ENCODE measurements at places on chromosomes 3 and 15.

DNA sequence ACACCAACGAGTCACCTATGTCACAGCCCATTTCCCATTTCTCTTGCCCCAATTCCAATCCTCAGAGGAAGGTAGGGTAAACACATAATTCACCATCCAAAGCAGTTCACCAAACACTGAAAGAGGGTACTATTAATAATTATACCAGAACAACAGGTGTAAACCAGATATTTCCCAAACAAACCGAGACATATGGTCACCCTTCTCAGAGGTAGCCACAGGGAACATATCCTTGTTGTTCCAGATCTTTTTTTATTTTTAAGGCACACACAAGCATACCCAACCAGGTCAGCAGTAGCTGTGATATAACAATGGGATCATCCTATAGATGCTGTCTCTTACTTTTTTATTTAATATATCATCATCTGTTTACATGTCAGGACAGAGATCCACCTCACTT is 24.7 kb downstream of the MAGI1 start:
- DNase-seq, result no peak

GRCh38 chr3:125037498-125038150 is 18.2 kb downstream of the HEG1 start:
- DNase-seq, result no peak

DNA sequence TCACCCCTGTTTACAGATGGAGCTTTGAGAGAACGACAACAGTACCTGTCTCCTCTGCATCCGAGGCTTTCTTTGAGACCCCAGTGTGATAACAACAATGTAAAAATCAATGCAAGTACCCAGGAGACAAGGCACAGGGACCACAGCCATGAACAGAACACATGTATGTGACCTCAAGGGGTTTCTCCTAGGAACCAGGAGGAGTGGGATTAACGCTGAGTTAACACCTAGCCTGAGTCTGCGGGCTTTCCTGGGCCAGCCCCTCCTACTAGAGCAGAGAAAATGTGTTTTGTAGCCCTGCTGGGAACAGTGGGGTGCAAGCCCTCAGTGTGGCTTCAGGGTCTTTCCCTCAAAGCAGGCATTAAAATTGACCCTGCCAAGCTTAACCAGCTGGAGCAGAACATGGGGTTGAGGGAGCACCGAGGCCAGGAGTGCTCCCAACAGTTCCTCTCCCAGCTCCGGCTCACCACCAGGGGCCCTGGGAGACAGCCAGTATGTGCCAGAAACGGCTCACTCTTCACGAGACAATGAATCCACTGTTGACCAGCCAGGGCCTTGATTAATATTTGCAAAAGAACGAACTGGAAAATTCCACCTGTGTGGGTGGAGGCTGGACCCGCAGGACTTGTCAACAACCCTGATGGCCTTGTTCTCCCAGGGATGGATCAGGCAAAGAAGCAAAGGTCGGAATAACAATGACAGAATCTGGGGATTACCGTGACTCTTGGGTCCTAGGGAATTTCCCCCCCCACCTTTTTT is 3.6 kb downstream of the CHDH start:
- no peak for DNase-seq

DNA sequence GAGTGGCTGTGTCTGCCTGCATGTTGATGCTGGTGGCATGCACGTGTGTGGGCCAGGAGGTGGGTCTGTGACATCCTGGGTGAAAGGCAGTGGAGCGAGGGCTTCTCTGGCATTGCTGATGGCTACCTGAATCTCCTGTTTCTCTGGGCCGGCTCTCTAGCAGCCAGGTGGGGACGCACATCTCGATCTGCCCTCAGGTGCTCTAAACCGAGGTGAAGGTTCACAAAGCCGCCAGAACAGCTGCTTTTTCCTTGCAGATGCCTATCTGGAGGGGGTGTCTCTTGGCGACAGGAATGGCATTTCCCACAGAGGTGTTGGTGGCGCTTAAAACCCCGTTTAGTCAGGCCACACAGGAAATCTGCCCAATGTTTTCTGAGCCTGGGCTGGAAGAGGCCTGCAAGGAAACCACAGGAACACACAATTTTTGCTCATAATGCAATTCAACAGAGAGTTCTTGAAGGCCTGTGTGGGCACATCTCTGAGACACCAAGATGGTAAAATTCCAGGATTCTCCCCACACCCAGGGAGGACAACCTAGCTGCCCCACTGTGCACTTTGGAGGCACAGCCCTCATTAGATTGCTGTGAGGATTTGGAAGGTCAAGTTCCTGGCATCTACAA is 11.9 kb downstream of the TMEM158 start:
- DNase-seq, result no peak

DNA sequence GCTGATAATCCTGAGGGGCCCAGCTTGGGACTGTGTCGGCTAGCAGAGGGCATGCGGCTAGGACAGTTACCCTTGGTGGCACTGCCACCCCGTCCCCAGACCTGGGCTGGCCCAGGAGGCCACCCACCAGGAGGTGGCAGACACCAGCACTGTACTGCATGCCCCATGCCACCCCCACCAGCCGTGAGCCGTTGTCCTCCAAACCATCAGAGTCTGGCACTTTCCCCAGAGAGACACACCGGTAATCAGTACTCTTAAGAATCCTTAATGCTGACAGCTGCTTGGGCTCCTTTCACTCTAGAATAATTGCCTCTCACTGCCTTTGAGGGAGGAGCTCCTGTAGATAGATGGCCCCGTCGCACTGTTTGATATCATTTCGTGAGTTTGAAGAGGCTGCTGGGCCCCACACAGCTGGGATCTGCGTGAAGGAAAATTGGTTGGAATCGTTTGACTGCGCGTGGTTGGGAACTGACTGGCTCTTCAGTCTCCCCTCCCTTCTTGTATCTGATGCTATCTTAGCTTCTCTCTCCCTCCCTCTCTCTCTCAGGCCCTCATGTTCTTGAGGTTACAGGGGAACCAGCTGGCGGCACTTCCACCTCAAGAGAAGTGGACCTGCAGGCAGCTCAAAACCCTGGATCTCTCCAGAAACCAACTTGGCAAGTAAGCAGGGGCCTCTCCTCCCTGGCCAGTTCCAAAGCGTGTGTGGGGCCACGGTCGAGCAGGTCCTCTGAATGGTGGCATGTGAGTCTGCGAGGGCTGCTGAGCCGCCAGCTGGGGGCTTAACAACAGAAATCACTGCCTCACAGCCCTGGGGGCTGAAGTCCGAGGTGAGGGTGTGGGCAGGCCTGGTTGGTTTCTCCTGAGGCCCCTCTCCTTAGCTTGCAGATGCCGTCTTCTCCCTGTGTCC is 94.9 kb downstream of the LRRK1 start:
- DNase-seq, result no peak

DNA sequence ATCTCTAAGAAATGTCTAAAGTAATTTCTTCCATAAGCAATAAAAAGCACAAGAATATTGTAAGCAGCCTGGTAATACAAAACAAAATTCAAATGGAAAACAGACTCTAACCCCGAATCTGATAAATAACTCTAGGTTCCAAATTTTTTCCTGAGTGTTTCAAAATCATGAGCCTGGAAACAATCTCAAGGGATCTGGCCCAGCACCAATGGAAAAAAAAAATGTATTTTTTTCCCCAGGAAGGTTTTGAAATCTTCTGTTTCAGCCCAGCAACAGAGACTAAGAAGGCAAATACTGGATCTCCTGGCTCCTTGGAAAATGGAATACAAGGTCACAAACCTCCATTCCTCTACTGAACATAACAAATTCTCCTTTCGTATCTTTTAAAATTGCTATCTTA is 13.0 kb downstream of the TBC1D2B start:
- DNase-seq, result no peak

- DNase-seq, result no peak
These were observed 87.8 kb upstream of the UBE2E2 start for GRCh38 chr3:23115171-23115877.

DNA sequence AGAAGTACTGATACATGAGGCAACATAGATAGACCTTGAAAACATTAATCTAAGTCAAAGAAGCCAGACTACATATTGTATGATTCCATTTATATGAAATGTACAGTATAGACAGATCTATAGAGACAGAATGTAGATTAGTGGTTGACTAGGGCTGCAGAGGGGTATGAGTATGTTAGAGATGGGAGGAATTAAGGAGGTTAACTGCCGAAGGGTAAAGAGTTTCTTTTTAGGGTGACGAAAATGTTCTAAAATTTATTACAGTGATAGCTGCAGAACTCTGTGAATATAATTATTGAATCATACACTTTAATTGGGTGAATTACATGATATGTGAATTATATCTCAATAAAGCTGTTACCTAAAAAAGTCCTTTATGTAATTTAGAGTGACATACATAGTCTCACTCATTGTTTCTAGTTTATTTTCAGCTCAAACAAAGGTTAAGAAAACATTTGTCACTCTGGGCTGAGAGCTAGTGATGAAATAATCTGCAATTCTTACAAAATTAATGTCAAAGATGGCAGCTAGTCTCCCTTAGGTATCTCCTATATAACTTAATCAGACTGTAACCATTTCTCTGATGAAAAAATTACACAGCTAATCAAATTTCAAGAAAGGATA is 61.4 kb downstream of the DENND4A start:
- DNase-seq, result no peak

DNA sequence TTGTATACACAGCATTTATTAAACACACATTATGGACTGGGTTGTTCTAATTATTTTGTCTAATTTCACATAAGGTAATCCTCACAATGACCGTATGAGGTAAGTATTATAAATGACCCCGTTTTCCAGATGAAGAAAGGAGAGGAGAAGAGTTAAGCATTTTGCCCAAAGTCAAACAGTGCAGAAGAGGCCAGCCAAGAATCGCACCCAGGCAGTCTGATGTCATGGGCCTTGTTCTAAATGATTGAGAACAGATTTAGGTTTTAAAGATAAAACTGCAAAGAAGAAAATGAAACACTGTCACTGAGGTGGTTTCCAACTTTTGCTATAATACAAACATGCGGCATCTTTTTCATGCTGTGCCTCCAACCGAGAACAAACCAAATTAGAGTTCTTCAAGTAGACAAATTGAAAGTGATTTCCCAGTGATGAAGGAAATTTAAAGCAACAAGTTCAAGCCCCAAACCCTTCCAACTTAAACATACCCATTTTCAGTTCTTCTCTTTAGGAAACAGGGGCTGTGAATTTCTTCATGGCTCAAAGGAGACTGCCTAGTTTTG is 155.3 kb downstream of the THRB start:
- no peak for DNase-seq

- DNase-seq, result no peak
These were observed 59.5 kb downstream of the AMOTL2 start for GRCh38 chr3:134314588-134315285.

GRCh38 chr15:98884894-98885293 is 122.7 kb downstream of the PGPEP1L start:
- DNase-seq, result no peak

DNA sequence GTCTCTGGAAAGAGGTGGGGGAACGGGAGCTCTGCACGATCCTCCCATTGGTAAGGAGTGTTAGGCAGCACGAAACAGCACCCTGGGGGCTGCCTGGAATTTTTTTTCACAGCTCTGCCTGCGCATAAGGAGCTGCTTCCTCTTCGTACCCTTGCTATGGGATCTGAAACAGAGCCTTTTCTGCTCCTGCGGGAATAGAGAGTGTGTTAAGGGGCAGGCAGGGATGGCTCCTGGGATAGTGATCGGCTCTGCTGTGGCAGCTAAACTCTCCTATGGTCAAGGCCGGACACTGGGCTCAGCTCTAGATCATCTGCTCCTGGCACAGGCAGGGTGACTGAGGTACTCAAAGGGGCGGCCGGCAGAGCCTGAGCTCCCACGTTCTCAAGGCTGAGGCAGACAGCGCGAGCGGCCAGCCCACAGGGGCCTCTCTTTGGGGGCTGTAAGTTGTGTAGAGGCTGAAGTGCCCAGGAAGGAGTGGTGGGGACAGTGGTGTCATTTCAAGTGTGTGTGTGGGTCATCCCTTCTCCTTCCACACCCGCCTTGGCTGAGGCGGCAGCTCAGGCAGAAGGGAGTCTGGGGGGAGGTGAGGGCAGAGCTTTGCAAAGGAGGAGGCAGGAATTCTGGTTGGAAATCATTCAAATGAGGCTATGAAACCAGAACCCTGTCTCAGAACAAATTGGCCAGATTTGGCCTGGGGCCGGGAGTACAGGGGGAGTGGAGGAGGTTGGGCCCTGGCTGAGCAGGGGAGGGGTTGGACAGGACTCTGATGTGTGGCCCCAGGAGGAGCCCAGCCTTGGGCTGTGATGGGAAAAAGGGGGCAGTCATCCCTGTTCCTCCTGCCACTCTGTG is 31.0 kb downstream of the EPHB3 start:
- DNase-seq, result no peak

- no peak for DNase-seq
These were observed 15.3 kb downstream of the DNAJC13 start for GRCh38 chr3:132432639-132433038.

DNA sequence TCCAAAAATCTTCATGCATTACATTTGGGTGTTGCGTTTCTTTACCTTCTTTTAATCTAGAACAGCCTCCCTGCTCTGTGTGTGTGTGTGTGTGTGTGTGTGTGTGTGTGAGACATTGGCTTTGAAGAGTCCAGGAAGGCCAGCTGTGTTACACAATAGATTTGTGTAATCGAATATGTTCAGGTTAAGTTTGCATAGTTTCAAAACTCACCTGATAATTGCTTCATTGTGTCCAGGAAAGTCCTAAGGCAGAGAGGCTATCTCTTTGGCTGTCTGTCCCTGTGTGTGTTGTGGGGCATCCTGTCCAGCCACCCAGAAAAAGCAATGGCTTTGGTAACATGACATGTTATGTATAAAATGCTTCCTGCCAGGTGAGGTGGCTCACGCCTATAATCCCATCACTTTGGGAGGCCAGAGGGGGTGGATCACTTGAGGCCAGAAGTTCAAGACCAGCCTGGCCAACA is 37.5 kb downstream of the ZNF710 start:
- DNase-seq, result no peak

DNA sequence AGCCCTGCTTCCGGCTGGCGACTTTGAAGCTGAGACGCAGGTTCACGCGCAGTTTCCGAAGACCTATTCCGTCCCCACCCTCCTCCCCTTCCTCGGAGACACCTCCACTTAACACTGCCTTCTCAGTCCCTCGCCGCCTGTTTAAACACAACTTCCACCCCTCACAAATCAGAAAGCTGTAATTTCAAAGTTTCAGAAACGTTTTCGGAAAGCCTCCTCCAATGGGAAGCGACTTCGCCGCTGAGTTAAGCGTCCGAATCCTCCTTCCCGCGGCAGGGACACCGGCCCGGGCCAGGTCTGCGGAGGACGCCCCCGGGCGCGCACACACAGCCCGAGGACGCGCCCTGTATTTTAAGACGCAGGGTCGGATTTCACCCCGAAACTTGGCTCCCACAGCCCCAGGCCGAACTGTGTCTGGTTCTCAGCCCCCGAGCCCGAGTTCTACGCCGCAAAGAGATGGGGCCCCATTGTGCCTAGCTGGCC is 559 bp upstream of the LRRN1 start:
- peak; percentile 25 for DNase-seq

Measured in activated CD4-positive, alpha-beta T cell treated with anti-CD3 and anti-CD28 coated beads, Interleukin-2, amount 50 U/mL, for 48 hours (primary cell).